ENCODE measurements at places on chromosomes 2 and 18.

DNA sequence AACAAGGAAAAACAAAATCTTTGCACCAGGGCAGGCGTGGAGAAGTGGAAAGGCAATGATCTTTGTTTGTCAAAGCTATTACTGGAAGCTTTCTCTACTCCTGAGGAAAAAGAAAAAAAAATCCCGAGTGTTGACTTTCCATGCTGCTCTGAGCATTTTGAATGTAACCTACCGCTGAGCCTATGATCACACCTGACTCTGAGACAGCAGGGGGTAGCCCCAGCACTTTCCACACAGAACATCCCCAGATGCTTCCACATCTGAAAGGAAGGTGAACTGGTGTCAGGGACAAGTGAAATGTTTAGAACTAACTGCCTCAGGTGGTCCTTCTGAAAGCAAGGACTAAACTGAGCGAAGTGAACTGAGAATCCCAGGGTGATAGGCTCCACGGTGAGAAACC is 1315.1 kb upstream of the DDX18 start:
- no peak for DNase-seq

DNA sequence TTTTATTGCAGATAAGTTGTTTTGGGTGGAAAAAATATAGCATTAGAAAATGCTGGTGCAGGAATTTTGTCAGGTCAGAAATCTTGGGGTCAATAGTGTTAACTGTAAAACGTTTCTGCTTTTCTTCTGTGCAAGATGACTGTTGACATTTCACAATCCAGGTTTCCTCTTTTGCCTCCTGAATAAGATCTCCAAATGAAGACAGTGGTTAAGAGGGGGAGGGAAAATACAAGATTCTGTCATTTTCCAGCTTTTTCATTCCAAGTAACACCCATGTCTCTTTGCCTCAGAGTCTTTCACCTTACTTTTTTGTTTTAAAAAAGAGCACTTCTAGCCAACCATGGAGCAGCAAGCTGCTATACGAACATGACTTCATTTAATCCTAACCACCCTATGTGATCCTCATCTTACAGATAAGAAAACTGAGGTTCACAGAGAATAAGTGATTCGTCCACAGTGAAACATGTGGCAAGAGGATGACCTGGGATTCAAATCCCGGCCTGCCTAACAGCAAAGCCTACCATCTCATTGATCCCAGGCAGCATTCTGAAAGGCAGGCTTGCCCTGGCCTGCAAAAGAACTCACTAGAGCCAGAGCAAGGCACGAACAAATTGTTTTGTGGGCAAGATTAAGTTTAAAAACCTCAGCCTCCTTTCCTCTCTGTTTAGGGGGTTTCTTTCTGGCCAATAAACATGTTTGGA is 3.0 kb downstream of the PLEK start:
- DNase-seq = no peak

DNA sequence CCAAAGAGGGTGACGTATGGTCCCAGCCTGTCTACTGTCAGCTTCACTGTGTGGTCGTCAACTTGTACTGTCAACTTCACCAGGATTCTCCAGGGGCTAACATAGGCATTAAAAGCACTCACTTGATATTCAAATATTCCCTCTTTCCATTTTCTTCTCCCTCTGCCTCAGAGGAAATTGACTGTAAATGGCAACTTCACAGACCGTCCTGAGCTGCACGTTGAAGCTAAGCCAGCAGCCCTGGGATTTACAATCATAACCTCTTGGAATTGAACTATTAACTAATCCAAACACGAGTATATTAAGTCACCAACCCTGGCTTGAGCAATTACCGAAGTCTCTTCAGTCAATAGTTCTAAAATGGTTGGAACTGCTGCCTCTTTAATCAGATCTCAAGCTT is 38.5 kb downstream of the SLC4A3 start:
- DNase-seq = no peak

- DNase-seq = no peak
Measured at GRCh38 chr2:183093857-183094657, 15.5 kb downstream of the DUSP19 start.

GRCh38 chr2:24477229-24477628 is 13.8 kb upstream of the NCOA1 start:
- no peak for DNase-seq

Measured in activated CD4-positive, CD25-positive, alpha-beta regulatory T cell (primary cell).